ENCODE measurements at places on chromosomes 1 and 21.

GRCh38 chr1:61253059-61253735, 170.8 kb downstream of the NFIA start:
- DNase-seq: no peak

DNA sequence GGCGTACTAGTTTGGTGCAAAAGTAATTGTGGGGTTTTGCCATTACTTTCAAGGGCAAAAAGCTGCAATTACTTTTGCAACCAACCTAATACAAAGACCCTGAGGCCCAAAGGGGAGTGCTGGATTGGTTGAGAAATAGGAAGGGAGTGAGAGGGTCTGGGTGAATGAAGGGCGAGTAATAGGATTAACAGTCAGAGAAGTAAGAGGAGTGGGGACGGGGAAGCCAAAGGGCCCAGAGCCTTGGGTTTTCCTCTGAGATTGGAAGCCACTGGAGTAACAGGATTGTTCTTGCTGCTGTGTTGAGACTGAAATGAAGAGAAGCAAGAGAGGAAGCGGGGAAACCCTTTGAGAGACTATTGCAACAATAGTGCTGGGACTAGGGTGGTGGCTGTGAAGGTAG, 19.0 kb upstream of the PRELP start:
- DNase-seq: no peak

- DNase-seq: no peak
Measured at GRCh38 chr1:107378866-107379265, 238.0 kb downstream of the NTNG1 start.

GRCh38 chr1:245169376-245169775, 14.6 kb downstream of the KIF26B start:
- no peak for DNase-seq

- DNase-seq: no peak
Measured at GRCh38 chr1:9651220-9651564, 339 bp upstream of the PIK3CD start.

DNA sequence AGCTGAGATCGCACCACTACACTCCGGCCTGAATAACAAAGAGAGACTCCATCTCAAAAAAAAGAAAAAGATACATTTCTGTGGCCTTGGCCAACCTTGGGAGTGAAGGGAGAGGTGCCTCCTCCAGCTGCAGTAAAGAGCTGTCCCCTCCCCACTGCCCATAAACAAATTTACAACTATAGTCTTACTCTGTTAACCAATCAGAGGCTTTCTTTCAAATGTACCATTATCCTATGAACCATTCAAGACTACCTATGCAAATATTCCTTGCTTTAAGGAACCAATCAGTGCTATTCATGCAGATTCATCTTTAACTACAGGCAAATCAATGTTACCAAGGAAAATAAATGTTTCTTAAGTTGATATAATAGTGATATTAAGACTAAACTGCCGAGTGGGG, 1.0 kb downstream of the CELA2B start:
- DNase-seq: no peak

- no peak for DNase-seq
Measured at GRCh38 chr21:15534450-15534886, 195.3 kb upstream of the USP25 start.

DNA sequence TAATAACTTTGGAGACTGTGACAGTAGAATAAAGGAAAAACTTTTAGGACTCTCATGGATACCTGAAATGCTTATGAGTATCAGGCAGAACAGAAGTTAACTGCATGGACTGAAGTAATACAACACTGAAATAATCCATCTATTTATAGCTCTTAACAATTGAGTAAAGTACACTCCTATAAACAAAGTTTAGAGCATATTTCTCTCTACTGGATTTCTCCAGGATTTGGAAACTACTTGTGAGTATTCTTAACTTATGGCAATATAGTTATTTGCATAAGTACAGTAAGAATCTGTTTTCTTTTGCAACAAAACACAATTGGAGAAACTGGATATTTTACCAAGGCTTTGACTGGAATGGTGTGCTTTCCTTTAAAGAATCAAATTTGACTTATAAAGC, 9.9 kb upstream of the CD48 start:
- DNase-seq: no peak

DNA sequence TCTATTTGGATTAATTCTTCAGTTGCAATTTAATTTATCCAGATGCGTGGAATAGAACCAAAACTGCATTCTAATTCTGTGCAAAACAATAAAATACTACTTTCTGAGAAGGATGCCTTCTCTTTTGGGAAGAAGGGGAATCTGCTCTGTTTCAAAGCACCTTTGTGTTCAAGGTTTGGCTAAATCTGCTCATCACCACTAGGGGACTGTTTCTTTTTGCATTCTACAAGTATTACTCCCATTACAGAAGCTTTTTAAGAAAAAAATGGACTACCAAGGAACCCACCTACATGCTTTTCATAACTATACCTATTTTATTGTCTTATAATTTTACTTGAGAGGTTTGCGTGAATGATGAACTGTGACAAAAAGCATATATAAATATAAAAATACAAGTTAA, 18.2 kb downstream of the MRPS6 start:
- no peak for DNase-seq

- DNase-seq: no peak
Measured at GRCh38 chr21:38956856-38957571, 151.3 kb downstream of the ETS2 start.

DNA sequence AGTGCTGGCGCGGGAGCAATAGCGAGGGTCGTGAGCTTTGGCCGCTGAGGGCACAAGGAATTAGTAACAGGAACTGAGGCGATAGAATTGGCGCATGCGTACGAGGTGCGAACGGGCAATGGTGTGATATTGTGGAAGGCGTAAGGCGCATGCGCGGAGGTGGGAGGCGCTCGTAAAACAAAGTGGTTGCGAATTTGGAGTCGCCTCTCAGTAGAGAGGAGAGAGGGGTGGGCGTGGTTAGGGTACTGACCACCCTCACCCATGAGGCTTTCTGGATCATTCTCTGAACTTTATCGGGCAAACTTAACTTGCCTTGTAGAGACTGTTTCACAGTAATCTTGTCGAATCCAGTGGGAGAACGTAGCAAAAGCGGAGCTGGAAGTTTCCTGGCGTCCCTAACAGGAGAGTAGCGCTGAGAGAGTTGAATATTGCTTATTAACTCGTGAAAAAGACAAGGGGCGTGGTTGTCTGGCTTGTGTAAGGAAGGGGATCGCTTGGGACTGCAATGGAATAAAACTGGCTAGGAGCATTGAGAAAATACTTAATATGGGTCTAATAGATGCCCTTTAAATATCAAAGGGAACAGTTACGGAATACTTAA, 427 bp downstream of the CKS1B start:
- peak; percentile 83 for DNase-seq

DNA sequence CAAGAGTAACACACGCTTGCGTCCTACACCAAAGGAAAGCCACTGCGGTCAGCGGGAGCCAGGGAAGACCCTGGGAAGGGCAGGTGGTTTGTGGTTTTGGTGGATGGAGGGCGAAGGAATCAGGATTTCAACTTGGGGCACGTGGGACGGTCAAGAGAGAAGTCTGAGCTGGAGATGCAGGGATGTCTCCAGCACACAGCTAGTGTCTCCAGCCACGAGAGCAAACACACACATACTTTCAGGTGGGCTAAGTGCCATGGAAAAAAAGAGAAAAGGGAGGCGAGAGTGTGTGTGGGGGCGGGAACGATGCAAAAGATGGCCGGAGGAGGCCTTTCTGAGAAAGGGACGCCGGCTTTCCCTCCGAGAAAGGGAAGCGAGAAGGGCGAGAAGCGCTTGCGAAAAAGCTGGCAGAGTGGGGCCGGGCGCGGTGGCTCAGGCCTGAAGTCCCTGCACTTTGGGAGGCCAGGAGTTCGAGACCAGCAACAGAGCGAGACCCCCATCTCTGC, 1.4 kb upstream of the SRRM1 start:
- no peak for DNase-seq

DNA sequence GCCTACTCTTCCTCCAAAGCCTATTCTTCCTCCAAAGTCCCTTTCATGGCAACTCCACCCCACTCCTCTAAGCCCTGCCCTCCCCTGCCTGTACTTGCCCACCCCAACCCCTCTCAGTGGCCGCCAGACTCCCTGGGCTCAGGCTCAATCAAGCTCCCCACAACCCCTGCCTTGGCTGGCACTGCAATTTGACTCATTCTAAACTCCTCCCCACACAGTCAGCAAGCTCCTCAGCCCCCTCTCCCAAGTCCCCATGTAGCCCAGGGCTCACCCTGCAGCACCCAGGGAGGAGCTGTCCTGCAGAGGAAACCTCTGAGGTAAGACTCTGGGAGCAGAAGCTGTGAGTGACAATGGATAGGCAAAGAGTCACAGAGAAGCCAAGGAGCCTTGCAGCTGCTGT, 3.6 kb upstream of the VSIG8 start:
- no peak for DNase-seq

DNA sequence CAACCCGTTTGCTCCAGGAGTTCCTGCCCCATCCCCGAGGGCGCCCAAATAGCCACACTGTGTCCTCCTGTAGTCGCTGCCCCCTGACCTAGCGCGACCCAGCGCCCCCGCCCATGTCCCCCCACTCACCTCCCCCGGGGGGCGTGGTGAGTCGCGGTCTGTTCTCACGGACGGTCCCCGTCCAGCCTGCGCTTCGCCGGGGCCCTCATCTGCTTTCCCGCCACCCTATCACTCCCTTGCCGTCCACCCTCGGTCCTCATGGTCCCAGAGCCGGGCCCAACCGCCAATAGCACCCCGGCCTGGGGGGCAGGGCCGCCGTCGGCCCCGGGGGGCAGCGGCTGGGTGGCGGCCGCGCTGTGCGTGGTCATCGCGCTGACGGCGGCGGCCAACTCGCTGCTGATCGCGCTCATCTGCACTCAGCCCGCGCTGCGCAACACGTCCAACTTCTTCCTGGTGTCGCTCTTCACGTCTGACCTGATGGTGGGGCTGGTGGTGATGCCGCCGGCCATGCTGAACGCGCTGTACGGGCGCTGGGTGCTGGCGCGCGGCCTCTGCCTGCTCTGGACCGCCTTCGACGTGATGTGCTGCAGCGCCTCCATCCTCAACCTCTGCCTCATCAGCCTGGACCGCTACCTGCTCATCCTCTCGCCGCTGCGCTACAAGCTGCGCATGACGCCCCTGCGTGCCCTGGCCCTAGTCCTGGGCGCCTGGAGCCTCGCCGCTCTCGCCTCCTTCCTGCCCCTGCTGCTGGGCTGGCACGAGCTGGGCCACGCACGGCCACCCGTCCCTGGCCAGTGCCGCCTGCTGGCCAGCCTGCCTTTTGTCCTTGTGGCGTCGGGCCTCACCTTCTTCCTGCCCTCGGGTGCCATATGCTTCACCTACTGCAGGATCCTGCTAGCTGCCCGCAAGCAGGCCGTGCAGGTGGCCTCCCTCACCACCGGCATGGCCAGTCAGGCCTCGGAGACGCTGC, 1.1 kb downstream of the HTR6 start:
- DNase-seq: no peak

Data from stimulated activated CD8-positive, alpha-beta memory T cell treated with anti-CD3 and anti-CD28 coated beads, Interleukin-7, amount 100 ng/mL, for 1 hour (primary cell).